Left lung (tissue), 14 donors: ENCODE measurements at places on chromosomes 12 and 14. TPM values are rescaled to one million over a fixed set of nuclear protein-coding genes. Genes with fewer than 3 reads are reported as not detected.

Gene NYNRIN
- 105 TPM for polyA plus RNA-seq

- no peak for DNase-seq
These were observed 120.3 kb downstream of the FBXL14 start for GRCh38 chr12:1474041-1474573.

DNA sequence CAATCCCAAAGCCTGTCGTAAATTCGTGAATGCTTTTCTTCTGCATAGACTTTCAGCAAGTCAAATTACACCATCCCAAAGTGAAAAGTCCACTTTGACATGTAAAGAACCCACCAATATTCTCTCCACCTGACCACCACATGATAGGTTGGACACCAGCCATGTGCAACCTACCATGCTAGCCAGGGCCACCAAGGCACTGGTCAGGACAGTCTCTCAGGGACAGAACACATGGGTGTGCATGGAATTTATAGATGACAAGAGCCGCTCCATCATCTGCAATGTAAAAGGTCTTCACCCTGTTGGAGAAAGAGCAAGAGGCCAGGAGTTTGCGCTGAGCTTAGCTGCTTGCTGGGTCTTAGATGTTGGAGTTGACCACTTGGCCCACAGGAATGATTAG, 5.4 kb upstream of the KRT76 start:
- no peak for DNase-seq

GRCh38 chr14:38723959-38724358, 379.1 kb downstream of the SEC23A start:
- no peak for DNase-seq

DNA sequence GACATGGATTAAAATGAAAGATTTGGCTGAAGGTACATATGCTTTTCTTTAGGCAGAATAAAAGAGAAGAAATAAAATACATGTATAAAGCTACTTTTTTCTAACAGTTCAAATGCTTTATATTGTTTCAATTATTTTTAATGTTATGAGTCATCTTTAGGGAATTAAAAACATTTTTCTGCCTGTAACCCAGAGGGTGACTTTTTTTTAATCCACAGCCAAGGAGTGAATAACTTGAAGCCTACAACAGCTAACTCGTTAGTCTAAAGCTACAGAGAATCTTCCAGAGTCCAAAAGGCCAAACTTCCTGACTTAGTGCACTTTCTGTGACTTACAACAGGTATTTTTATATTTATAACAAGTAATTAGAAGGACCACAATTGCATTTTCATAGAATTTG, 151.6 kb downstream of the SEC23A start:
- no peak for DNase-seq

Gene GUCY2C
- 0.54 TPM for polyA plus RNA-seq

- no peak for DNase-seq
These were observed 12.2 kb downstream of the COQ10A start for GRCh38 chr12:56278905-56279304.

Gene PPM1H
- polyA plus RNA-seq: 7.3 TPM

Gene ERBB3
- polyA plus RNA-seq: 96.1 TPM

Gene CACNA1C
- polyA plus RNA-seq: 11.9 TPM

DNA sequence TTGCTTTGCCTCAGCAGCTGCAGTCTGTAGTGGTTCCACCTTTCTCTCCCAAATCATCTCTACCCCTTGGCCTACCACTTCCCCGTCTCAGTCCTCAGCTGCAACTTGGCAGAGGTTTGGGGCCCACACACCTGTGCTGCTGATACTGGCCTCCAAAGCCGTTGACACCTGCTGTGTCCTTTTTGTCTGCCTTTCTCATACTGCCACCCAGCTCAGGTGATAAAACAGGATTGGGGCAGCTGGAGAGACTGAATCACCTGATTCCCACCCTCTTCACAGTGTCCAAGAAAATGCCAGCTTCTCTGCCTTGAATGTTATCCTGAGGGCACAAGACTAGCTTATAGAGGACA, 103.7 kb downstream of the ETV6 start:
- DNase-seq: no peak

DNA sequence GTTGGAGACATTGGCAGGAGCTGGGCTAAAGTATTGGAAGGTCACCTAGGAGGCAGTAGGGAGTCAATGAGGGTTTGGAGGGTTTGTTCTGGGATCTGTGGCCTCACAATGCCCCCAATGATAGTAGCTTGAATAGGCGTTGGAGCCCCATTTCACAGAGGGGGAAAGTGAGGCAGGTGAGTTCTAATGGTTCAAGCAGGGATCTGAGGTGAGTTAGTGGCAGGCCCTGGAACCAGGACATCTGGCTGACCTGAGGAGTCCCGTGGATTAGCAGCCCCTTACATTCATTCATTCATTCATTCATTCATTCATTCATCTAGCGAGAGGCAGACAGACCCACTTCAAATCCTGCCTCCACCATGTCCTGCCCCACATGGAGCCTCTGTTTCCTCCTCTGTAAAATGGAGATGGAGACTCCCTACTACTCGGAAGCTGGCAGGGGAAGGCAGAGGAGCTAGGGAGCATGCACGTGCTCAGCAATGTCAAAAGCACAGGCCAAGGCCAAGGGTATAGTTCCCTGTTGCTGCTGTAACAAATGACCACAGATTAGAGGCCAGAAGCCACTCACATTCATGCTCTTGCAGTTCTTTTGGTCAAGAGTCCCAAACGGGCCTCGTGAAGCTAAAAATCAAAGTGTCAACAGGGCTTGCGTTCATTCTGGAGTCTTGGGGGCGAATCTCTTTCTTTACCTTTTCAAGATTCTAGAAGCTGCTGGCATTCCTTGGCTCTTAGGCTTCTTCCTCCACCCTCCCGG, 2.2 kb upstream of the TMEM119 start:
- no peak for DNase-seq

DNA sequence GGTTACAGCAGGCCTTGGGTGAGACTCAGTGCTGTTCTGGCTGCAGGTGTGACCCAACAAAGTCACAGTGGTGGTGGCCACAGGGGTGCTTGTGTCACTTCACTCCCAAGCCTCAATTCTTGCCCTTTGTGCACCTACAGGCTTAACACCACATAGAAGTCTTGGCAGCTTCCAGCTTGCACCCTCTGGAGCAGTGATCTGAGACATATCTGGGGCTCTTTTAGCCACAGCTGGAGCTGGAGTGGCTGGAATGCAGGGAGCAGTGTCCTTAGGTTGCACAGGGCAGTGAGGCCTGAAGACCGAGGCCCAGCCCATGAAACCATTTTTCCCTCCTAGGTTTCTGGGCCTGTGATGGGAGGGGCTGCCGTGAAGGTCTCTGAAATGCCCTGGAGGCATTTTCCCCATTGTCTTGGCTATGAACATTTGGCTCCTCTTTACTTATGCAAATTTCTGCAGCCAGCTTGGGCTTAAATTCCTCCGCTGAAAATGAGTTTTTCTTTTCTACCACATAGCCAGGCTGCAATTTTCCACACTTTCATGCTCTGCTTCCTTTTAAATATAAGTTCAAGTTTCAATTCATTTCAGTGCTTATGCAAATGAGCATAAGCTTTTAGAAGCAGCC, 37.7 kb downstream of the ADAM21 start:
- no peak for DNase-seq

DNA sequence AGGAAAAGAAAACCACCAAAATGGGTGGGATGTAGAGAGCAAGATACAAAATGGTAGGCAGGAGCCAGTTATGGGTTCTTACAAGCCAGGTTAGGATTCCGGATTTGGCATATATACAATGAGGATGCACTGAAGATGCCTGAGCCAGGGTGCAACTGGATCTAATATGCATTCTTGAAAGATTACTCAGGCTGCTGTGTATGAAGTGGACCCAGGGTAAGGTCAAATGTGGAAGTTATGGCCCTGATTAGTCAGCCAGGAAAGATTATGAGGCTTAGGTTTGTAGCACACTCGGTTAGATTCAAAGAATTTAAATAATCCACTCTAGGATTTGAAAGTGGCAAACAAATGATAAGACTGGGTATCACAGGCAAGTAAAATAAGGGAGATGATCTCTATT, 1750.7 kb upstream of the FLRT2 start:
- DNase-seq: no peak

DNA sequence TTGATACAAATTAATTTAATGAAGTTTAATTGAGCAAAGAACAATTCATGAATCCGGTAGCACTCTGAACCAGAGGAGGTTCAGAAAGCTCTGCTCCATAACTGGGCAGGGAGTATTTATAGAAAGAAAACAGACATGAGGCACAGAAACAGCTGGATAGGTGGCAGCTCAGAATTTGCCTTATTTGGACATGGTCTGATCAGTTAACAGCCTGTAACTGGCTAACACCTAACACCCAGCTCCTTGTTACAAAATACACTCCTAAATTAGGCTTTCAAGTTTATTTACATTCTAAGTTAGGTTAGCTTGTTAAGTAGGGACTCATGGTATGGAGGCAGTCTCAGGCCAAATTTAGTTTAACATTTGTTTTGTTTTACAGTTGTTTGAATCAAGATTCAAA, 67.8 kb upstream of the TMCC3 start:
- DNase-seq: no peak

- no peak for DNase-seq
These were observed 92.8 kb upstream of the METAP2 start for GRCh38 chr12:95380997-95381786.

DNA sequence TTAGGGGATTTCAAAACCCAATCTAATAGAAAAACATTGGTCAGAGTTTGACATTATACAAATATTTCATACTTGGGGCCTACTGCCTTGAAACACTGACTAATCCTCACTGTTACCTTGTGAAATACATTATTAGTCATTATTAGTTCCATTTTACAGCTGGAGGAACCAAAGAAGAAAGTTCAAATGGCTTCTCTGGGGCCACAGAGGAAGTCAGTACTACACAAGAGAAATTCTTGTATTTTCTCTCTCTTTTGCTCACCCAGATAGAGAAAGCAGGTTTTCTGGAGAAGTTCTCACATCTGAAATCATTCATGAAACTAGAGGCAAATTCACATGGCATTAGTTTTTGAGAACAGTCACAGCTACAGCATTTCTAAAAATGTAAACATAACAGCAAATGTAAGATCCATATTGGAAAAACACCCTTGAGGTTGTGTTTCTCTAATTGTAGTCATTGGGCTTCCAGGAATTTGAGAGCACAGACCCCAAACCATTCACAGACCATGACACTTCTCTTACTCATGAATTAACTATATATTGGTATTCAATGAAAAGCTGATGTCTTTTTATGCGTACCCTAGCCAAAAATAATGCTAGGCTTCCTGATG, 83.0 kb downstream of the LLPH start:
- DNase-seq: no peak

Gene BCL2L14
- 0.43 TPM for polyA plus RNA-seq

Gene INHBC
- polyA plus RNA-seq: 0.29 TPM

- DNase-seq: no peak
These were observed 246.4 kb downstream of the EGLN3 start for GRCh38 chr14:33704481-33704880.

DNA sequence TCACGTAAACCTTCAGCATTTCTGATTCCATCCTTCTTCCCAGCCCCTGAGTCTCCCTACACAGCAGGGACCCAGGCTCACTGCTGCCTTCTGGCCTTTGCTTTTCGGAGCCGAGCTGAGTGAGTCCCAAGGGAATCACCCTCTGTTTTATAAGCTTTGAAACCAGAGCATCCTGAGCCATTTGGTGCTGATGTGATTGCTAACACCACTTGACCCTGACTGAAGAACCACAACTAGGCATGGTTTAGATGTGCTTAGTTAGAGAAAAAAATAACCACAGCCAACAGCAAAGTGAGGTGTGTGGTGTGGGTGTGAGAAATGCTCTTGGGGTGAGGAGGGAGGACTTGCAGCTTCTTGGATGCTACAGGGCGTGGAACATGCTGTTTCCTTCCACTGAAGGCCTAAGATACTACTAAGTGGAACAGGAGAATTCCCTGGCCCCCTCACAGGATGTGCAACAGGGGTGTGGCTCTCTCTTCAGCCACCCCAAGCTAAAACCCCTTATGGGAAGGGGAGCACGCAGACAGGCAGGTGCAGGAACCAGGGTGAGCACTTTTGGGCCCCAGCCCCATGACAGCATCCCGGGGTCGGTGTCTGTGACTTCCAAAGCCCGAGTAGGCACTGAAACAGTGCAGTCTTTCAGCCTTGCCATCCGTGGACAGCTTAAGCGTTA, at the start of gene TC2N:
Gene TC2N (minus strand): TSS at position 221 of the 673 bp plus-strand sequence. CDS start 53,767 bp downstream, outside the sequence.
- DNase-seq: no peak

Gene HSPB8
- 19.0 TPM for polyA plus RNA-seq

Gene SMOC1
- polyA plus RNA-seq: 2.1 TPM
